ENCODE measurements at places on chromosomes 2 and 18.

GRCh38 chr2:63571291-63571690 lies 17.0 kb downstream of the WDPCP start:
- no peak for DNase-seq

- no peak for DNase-seq
Observed at GRCh38 chr2:86038291-86039081, 67.2 kb downstream of the POLR1A start.

- DNase-seq = no peak
Observed at GRCh38 chr2:153601812-153602211, 123.2 kb upstream of the RPRM start.

GRCh38 chr2:120773186-120773800 lies 37.6 kb downstream of the GLI2 start:
- DNase-seq = no peak

- DNase-seq = no peak
Observed at GRCh38 chr2:35343135-35343534, 1012.4 kb upstream of the CRIM1 start.

GRCh38 chr2:239577935-239578334 lies 177.1 kb upstream of the HDAC4 start:
- no peak for DNase-seq

- DNase-seq = no peak
Observed at GRCh38 chr2:55885127-55885943, 38.2 kb downstream of the EFEMP1 start.

DNA sequence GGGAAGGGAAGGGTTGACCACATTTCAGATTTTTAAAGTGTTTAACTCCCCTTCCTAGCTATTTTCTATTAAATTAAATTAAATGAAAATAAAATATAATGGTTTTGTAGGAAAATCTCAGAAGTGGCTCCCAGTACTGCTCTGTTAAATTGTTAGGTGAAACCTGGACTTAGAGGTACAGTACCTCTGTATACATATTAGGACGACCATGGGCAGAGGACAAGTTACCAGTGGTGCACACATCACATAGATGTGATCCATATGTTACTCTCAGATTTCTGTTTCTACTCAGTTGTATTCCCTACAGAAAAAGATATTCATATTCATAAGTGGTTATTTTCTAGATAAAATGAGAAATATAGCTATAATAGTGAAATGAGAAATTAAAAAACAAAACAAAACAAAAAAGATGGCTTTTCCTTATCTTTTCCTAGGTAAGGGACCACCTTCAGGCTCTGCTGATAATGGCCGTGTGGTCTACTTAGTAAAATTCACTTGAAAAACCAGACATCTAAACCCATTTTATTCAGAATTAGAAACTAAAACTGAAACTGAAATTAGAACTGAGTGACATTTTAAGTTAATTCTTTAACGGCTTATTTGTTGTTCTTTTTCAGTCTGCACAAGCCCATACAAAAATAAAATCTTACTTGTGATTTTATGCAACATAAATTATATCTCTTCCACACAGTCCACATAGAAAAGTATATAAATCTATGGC lies 832.5 kb upstream of the CHAC2 start:
- no peak for DNase-seq

- DNase-seq = no peak
Observed at GRCh38 chr2:224405841-224406370, 4.0 kb upstream of the FAM124B start.

- DNase-seq = no peak
Observed at GRCh38 chr2:9302755-9303154, 96.1 kb downstream of the ASAP2 start.

- no peak for DNase-seq
Observed at GRCh38 chr18:76494231-76495005, 624 bp downstream of the ZNF516 start.

DNA sequence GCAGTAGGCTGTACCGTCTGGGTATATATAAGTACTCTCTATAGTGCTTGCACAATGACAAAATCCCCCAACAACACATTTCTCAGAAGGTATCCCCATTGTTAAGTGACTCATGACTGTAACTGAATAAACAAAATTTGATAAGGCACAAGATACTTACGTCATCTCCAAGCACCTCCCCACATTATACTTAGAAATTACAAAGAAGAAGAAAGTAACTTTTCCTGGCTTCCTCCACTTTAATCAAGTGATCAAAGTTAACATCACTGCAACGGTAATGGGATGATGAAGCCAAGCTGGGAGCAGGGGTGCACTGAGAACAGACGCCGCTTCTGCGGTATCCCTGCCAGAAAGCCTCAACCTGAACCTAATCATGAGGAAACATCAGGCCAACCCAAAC lies 9.7 kb downstream of the TNS1 start:
- no peak for DNase-seq

DNA sequence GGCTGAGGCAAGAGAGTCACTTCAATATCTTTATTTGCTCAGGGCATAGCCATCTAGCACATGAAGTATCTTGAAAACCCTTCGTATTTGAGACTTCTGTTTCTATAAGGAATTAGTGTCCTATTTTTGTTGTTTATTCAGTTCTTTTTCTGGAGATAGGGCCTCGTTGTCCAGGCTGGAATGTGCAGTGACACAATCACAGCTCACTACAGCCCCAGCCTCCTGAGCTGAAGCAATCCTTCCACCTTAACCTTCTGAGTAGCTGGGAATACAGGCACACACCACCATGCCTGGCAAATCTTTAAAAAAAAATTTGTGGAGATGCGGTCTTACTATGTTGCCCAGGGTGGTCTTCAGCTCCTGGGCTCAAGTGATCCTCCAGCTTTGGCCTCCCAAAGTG lies 50.6 kb downstream of the PSMD14 start:
- DNase-seq = no peak

DNA sequence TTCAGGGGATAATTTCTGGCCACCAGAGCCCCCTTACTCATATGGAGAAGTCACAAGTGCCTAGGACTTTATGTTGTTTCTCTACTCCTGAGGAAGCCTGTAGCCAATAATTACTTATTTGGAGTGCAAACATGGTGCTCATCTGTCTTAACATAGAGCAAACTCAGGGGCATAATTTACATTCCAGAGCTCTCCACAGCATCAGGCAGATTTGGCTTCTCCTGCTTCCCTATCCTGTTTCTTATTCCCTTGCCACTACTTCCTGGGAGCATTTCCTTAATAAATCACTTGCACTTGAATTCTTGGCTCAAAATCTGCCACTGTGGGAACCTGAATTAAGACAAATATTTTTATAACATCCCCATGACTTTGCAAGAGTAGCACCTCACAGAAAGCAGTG lies 960.9 kb downstream of the SOCS6 start:
- DNase-seq = no peak

DNA sequence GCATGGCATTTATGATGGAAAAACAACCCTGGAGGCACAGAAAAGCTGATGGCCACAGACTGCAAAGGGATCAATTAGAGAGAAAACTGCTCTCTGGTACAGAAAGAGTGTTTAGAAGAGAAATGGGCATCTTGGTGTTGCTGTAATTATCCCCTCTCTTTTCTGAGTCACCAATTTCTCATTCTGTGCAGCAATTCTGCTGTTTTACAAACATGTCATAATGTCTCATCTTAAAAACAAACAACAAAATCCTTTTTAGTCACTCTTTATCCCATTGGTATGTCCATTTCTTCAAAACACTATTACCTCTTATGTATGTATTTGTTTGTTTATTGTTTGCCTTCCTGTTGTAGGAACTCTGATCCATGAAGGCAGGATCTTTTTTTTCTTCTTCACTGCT lies 73.9 kb upstream of the HK2 start:
- no peak for DNase-seq

- DNase-seq = no peak
Observed at GRCh38 chr2:140863713-140864112, 1267.1 kb downstream of the LRP1B start.

- no peak for DNase-seq
Observed at GRCh38 chr2:181943411-181944124, 42.1 kb upstream of the PPP1R1C start.

GRCh38 chr2:65263262-65263661 lies 35.6 kb downstream of the ACTR2 start:
- DNase-seq = no peak

DNA sequence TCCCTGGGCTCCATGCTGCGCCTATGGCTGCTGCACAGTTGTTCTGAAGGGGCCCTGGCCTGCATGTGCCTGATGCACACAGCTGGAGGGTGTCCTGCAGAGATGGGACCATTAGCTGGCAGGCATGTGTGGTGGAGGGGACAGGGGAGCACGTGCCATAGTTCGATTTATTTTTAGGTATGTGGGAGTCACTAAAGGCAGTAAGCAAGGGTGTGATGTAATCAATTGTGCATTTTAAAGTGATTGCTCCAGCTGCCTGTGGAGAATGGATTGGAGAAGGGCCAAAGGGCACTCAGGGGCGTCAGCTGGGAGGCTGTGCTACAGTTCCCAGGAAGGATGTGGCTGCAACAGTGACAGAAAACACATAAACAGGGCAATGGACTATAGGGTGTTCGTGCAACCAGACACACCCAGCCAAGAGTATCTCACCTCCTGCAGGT lies 205.1 kb downstream of the ARL4C start:
- no peak for DNase-seq

GRCh38 chr2:218295029-218295428 lies 2.7 kb upstream of the TMBIM1 start:
- DNase-seq = no peak

DNA sequence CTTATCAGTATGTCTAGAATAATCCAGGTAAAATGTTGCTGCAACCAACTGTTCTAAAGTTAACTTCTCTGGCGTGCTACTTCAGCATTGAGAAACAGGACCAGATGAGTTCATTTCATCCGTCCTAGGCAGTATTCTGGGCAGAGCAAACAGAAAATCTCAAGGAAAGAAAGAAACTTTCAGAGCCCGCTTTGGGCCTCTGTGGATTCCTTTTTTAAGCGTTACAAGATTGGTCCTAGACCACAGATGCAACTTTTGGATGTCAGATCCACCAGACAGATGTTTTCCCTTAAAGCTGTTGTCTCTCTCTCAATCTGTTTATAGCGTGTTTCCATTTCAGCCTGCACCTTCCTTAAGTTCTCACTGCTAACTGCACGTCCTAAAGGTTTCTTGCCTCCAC lies 75.0 kb downstream of the BCL2 start:
- DNase-seq = no peak

DNA sequence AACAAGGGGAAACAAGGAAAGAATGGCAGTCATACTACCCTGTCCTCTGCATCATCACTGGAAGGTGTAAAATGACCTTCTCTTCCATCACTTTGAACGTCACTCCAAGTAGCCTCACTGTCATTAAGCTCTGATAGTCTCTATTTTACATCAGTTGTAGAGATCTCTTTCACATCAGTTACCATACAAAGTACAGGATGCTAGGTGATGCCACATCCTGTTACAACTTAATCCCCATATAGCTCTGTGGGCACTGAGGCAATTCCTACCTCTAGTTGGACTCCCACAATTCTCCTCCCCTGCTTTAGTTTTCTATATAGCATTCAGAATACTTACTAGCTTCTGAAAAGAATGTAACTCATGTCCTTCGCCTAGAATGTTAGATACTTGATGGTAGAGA lies 55.1 kb upstream of the TTC27 start:
- no peak for DNase-seq

DNA sequence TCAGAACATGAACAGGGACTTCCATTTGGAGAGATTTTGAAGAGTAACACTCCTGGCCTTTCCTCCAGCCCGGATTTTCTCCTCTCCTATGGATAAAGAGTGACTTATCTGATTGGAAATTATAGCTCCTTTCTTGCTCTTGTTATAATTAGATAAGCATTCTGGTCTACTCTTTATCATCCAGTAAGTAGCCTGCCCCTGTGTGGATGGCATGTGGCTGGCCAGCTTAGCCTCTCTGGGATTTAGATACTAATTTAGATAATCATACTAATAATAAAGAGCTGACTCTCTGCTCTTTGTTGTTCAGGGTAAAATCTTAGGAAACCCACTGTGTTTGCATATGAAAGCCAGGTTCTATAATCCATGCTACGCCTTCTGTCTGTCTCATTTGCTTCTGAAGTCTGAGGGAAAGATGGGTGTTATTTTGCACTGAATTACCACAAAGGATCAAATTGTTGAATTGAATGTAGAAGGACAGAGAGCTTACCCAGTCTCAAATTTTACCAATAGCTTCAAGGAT lies 438.8 kb downstream of the SPAG16 start:
- no peak for DNase-seq

DNA sequence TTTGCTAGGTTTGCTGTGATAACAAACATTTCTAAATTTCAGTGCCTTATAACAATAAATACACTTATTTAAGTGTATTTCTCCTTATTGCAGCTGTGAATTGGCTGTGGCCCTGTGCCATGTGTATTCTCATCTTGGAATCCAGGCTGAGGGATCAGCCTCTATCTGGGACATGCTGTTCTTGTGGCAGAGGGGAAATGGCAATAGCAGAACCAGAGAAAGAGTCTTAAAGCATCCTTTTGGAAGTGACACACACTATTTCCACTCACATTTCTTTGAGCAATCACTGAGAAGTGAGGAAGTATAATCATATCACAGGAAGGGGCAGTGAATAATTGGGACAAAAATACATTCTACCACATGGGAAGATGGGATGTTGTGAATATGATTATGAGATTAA lies 66.2 kb upstream of the PROKR1 start:
- DNase-seq = no peak

GRCh38 chr18:32919799-32920198 lies 147.0 kb upstream of the KLHL14 start:
- DNase-seq = no peak

GRCh38 chr2:9003616-9004337 lies at the start of gene MBOAT2:
TSS of gene MBOAT2 (minus strand) at chr2:9003684. CDS start at chr2:9003614, 70 bp downstream.
- DNase-seq = peak; percentile 61

DNA sequence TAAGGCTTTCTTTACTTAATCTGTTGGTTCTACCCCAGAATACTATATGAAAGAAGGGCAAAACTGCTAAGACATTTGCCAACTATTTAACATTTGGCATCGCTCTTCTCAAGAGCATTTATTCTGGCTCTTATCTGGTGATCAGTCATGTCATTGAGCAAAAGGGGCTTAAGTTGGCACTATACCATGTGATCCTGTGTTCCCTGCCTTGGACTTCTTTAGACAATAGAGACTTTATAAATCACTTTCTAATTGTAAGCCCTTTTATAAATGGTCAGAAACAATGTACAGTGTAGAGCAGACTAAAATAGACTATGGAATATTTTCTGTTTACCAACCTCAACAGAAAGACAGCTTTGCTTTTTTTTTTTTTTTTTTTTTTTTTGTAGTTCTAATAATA lies 52.1 kb downstream of the GTF3C3 start:
- no peak for DNase-seq

DNA sequence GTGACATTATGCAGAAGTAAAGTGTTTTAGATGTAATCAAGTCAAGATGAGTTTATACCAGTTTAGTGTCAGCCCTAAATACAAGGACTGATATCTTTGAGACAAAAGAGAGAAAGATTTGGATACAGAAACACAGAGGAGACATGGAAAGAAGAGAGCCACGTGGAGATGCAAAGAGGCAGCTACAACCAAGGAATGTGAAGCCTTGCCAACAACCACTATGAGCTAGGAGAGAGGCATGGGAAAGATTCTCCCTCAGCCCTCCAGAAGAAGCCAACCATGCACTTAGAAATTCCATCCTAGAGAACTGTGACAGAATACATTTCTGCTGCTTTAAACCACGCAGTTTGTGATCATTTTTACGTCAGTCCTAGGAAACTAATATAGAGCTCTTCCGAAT lies 217.2 kb downstream of the DOK6 start:
- no peak for DNase-seq
